ENCODE measurements at places on chromosomes 2 and 18.

DNA sequence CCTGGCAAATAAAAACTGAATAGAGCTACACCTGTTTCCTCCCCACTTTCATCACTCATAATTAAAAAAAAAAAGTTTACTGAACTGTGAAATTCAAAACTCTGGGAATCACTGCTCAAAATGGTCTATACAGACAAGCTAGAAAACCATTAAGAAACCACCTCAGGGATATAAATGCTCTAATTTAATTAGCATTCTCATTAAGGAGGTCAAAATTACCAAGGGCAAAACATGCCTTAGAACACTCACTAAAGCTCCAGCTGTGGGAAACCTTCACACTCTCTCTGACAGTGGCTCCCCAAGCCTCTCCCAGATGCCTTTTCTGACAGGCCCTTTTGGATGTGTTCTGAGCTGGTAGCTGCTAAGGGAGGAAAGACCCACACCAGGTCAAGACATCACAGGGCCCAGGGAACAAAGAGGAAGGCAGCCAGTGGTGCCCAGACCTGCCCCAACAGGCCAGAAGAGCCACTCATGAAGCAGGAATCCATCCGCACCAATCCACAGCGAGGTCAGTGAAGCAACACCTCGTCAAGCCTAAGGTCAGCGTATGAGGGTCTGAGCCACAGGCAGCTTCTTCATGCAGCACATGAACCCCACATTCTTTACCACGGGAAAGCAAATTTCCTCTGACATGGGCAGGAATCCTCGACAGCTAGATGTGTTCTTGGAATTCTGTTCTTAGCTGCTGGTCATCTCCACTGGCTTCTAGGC, 35.6 kb downstream of the XDH start:
- DNase-seq, result no peak

- no peak for DNase-seq
These were observed 21.9 kb downstream of the CENPO start for GRCh38 chr2:24815171-24815570.

GRCh38 chr2:158644139-158644538, 151.0 kb upstream of the DAPL1 start:
- DNase-seq, result no peak

- DNase-seq, result no peak
These were observed 163.3 kb downstream of the TFCP2L1 start for GRCh38 chr2:121121661-121122060.

DNA sequence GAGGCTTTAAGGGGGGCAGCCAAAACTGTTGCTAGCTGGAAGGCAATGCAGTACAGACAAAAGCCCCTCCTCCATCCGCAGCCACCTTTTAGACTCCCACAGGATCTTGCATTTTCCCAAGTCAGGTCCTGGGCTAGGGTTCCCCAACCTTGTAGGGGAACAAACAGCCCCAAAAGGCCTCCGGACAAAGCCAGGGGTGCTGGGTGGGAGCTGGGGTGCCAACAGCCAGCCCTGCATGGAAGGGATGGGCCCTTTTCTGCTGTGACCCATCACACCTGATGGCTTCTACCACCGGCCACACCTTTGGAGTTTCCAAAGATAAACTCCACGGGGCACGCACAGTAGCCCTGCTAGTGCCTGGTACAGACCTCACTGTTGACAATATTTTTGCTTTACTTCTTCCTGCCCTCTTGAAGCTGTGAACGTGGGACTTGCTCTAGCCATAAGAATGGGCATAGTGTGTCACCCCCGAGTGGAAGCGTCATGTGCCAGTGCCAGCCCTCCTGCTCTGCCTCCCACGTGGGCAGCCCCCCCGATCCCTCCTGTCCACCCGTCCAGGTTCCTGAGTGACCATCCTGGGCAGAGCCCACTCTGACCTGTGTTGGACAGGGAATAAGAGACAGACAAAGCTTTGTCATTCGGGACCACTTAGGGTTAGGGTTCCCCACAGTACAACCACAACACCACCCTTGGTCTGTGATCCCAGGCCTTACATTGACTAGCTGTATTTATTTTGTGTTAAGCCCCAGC, 18.8 kb downstream of the TUBB6 start:
- DNase-seq, result no peak

- DNase-seq, result no peak
These were observed 21.2 kb upstream of the UGGT1 start for GRCh38 chr2:128069769-128070168.

DNA sequence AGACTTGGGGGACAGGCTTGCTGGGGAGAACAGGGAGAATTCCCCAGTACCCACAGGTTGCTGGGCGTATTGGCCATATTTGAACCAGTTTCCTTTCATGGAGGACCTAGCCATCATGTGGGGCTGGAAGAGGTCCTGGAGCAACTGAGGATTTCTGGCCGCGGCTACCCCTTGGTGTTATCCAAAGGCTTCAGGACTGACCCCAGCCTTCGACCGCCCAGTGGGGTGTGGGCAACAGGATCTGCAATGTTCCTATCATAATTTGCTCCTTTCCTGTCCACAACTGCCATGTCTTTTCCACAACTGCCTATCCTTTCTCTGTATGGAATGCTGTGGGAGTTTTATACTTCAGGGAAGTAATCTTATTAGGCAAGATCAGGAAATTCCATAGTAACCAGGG, 1053.6 kb upstream of the SLC39A10 start:
- no peak for DNase-seq

DNA sequence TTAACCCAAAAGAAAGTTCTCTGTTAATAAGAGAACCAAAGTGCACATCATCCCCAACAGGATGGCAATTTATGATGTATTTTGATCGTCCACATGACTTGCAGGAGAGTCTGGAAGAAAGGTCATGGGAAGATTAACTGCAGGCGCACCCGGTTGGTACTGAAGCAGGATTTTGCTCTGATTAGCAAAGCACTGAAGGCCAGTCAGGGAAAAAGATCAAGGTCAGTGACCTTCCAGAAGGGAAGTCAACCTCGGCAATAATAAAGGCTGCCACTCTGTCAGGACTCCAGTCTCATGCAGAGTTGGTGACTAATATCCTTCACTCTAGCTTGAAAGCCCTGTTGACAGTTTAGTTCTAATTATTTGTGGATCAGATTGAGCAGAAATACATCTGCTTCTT, 432.7 kb upstream of the RAB12 start:
- no peak for DNase-seq

- DNase-seq, result no peak
These were observed 747.1 kb upstream of the FSHR start for GRCh38 chr2:49901202-49902065.

- no peak for DNase-seq
These were observed 122.0 kb downstream of the COPS8 start for GRCh38 chr2:237207646-237208045.

DNA sequence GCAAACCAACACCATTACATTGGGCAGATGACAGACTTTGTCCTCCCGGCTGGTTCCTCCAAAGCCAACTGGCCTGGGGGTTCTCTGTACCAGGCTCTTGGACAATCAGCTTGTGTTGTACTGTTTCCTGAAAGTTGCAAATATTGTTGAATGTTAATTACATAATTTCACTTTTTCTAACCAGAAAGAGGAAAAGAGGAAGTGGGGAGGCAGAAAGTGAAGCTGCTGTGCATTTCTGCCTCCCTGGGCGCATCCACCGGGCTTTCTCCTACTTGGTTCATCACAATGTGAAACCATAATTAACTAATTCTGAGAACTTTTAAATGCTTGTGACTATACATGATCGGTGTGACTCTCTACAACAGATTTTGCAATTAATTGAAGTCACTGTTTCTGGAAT, 10.1 kb downstream of the TWIST2 start:
- no peak for DNase-seq

DNA sequence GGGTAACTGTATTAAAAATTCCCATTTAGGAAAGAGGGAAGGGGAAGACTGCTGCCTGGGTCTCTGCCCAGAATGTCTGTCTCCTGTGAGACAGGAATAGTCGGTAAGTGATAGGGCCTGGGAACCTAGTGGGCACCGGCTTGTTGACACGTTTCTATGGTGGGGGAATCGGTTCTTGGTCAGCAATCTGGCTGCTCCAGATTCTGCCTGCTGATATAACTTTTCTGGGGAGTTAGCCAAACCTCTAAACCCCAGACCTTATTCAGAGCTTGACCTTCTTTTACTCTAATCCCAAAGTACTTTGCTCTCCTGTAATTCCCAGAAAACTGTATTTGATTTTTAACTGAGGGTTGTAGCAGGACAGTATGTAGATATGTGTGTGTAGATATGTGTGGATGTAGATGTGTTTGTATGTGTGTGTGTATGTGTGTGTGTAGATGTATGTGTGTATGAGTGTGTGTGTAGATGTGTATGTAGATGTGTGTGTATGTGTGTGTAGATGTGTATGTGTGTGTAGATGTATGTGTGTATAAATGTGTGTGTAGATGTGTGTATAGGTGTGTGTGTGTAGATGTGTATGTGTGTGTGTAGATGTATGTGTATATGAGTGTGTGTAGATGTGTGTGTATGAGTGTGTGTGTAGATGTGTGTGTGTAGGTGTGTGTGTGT, 61.8 kb upstream of the TXNDC2 start:
- no peak for DNase-seq

DNA sequence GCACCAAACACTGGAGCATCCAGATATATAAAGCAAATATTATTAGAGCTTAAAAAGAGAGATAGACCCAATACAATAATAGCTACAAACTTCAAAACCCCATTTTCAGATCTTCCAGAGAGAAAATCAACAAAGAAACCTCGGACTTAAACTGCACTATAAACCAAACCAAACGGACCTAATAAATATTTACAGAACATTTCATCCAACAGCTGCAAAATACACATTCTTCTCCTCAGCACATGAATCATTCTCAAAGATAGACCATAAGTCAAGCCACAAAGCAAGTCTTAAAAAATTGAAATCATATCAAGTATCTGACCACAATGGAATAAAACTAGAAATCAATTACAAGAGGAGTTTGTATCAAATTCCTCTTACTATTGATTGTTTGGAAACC, 140.2 kb upstream of the OTOS start:
- no peak for DNase-seq

DNA sequence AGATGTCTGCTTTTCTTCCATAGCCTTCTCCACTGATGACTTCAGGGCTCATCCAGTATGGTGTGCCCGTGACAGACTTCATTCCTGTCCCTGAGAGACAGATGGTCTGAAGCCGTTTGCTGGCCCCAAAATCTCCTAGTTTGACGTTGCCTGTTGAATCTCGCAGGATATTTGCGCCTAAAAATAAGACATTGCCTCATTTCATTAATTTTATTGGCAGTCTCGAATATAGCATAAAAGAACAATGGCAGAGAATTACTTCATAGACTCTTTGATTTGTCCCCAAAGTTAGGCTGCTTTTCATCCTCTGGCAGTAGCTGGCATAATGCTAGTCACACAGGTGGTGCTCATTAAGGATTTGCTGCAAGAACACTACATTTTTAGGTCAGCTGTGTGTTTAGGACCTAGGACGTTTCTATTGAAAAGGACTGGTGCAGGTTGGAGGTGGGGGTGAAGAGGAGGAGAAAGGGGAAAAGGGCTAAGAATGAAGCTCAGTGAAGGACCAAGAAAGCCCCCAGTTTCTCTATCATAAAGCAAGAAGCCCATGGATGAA, 14.7 kb upstream of the ERCC3 start:
- DNase-seq, result no peak

GRCh38 chr2:119253760-119254600, 30.3 kb downstream of the STEAP3 start:
- no peak for DNase-seq

GRCh38 chr2:60441800-60442199, 111.7 kb downstream of the BCL11A start:
- no peak for DNase-seq
